Activated T-cell treated with anti-CD3 and anti-CD28 coated beads for 24 hours (primary cell): ENCODE measurements at places on chromosomes 3 and 15.

GRCh38 chr3:143972505-143973258 lies 1.1 kb downstream of the DIPK2A start:
- DNase-seq = peak; percentile 57

GRCh38 chr3:89467898-89468363 lies 360.5 kb downstream of the EPHA3 start:
- DNase-seq = no peak

DNA sequence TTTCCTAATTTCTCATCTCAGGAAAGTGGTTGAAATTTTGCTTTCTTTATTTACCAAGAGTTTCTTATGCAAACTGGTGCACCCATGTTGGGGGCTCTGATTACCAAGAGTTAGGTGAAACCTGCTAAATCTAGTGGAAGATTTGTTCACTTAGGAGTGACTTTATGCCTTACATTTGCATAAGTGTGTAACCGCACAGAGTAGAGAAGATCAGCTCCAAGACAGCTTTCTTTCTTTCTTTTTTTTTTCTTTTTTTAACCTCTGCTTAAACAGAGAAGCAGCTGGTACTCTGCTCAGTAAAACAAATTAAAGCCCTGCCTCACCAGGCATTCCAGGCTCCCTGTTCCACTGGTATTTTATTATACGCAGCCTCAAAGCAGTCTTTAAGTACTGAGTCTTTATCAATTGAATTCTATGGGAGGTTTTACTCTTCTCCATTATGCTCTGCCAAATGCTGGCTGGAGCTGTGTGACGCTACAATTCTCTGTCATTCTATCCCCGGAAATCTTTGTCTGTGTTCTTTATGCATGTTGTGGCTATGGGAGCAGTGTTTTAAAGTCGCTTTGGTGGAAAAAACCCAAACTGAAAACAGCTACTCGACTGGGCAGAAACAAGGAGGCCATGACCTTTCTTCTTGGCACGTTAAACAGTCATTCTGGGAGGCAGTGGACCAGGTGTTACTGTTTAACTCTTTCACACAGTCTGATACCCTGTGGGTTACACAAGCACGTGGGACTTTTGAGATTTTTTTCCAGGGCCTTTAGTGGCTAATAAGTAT lies 55.2 kb upstream of the GBE1 start:
- DNase-seq = no peak

DNA sequence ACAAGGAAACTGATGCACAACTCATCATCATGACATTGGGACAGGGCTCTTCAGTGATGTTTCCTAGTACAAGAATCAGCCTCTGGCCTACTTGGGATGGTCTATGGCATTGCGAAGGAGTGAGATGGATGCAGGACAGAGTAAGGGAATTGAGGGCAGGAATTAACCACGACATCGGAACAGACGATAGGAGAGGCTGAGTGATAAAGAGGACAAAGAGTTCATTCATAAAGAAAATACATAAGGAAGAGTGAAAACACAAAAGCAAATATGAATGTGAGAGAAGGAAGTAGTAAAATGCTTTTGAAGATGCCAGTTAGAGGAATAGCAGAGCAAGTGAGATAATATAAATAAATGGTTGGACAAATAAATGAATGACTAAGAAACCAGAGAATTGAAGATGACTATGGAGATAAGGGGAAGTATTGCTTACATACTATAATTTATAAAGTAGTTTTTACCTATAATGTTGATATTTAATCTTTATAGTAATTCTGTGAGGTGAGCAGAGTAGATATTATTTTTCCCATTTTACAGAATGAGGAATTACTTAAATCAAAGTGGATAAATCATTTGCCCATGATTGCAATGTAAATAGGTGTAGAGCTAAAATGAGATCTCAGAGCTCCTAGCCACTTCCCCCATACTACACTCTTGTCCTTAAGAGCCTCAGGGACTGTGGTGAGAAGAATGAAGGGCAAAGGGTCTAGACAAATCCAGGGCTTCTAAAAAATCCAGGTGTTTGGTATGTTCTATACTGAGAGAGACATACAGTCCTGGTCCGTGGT lies 203.3 kb downstream of the DTWD1 start:
- DNase-seq = no peak

GRCh38 chr3:128083396-128083795 lies 31.2 kb downstream of the SEC61A1 start:
- no peak for DNase-seq

- DNase-seq = no peak
These were observed 40.3 kb upstream of the PARL start for GRCh38 chr3:183924956-183925355.

- no peak for DNase-seq
These were observed 69.5 kb downstream of the TIPARP start for GRCh38 chr3:156743859-156744258.
